ENCODE measurements at places on chromosomes 2 and 18.
A peak's percentile ranks its signal among the peaks of the same experiment; 100 is the strongest.

DNA sequence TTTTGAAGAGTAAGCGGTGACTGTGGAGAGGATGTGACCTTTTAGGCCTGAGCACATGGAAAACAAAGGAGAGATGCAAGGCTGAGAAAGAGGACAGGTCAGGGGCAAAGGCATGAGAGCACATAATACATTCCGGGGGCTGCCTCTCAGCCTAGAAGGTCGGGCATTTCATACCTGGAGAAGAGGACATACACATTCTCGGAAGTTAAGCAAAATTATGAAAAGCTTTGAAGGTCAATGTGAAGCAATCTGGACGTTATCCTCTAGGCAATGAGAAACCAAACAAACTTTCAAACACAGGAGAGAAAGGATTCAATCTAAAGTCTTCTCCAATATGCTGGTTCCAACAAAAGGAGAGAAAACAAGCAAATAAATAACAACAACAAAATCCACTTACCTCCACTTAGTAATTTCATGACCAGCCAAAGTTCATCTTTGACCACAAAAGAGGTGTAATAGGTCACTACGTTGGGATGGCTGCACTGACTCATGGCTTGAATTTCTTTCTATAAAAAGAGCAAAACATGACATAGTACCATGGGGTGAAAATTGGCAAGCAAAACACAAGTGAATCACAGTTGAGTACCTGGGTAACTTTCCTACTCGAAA, 80.4 kb downstream of the STK39 start:
- DNase-seq = no peak
- no peak overlapping the region for H3K27ac ChIP-seq
- no peaks in the 10 kb centered on the region for H3K27me3 ChIP-seq
- no peaks in the 10 kb centered on the region for H3K4me1 ChIP-seq
- H3K36me3 ChIP-seq = no peaks in the 10 kb centered on the region

GRCh38 chr18:77077941-77078689, 54.5 kb downstream of the MBP start:
- no peak overlapping the region for H3K4me3 ChIP-seq
- DNase-seq = no peak
- no peak overlapping the region for H3K27ac ChIP-seq
- H3K36me3 ChIP-seq = no peaks in the 10 kb centered on the region

GRCh38 chr2:20196657-20197161, 28.2 kb downstream of the SDC1 start:
- DNase-seq = no peak
- no peak overlapping the region for H3K4me3 ChIP-seq
- peak overlapping the region; percentile 88 for H3K27ac ChIP-seq
- H3K4me1 ChIP-seq = peaks cover 17% of the 10 kb centered on the region
- H3K36me3 ChIP-seq = no peaks in the 10 kb centered on the region

DNA sequence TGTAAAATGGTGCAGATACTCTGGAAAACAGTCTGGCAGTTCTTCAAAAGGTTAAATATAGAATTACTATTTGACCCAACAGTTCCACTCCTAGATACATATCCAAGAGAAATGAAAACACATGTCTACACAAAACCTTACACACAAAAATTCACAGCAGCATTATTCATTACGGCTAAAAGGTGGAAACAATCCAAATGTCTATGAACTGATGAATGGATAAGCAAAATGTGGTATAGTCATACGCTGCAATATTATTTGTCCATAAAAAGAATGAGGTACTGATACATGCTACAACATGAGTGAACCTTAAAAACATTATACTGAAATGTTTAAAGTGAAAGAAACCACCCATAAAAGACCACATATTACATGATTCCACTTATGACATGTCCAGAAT, 4.0 kb downstream of the CYP27C1 start:
- H3K27ac ChIP-seq = no peak overlapping the region
- no peak for DNase-seq
- H3K4me3 ChIP-seq = no peak overlapping the region
- H3K36me3 ChIP-seq = no peaks in the 10 kb centered on the region
- peaks cover 14% of the 10 kb centered on the region for H3K4me1 ChIP-seq

DNA sequence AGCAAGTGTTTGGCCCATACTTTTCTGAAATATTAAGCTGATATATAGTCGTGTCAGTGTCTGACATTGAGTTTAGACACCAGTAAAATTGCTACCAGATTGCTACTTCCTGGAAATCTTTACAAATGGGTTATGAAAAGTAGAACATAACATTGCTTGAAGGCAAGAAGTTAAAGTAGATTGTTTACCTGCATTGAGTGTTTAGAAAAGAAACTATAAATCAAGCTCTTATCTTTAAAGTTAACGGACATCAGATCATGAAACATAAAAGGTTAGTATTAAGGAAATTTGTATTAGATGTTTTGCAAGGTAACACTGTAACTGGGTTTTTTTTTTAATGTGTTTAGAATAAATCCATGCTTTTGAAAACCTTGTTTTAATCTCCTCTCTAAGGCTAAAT, 4.8 kb upstream of the YES1 start:
- H3K27me3 ChIP-seq = no peaks in the 10 kb centered on the region
- DNase-seq = no peak
- no peak overlapping the region for H3K27ac ChIP-seq
- no peaks in the 10 kb centered on the region for H3K36me3 ChIP-seq

DNA sequence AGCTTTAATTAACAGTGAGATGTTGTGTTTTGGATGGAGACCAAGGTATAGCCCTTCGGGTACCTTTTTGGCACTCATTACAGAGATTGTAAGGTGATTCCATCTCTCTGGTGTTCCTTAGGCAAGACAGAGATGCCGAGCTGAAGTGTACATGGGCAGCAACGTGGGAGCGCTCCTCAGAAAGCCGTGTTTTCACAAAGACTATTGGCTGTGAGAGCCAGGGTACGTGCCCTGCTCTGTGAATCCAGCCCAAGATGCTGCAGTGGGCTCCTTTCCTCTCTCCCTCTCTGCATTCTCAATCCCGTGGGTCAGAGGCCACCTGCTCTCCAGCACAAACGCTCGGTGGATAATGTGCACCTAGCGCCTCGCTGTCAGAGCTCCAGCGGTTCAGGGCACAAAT, 203.0 kb upstream of the EPHA4 start:
- no peak overlapping the region for H3K4me3 ChIP-seq
- DNase-seq = no peak
- no peaks in the 10 kb centered on the region for H3K4me1 ChIP-seq
- no peaks in the 10 kb centered on the region for H3K36me3 ChIP-seq
- no peak overlapping the region for H3K27ac ChIP-seq

- no peaks in the 10 kb centered on the region for H3K27me3 ChIP-seq
- no peaks in the 10 kb centered on the region for H3K4me1 ChIP-seq
- H3K27ac ChIP-seq = no peak overlapping the region
Measured at GRCh38 chr2:102094917-102095316, 47.6 kb upstream of the IL1R1 start.

DNA sequence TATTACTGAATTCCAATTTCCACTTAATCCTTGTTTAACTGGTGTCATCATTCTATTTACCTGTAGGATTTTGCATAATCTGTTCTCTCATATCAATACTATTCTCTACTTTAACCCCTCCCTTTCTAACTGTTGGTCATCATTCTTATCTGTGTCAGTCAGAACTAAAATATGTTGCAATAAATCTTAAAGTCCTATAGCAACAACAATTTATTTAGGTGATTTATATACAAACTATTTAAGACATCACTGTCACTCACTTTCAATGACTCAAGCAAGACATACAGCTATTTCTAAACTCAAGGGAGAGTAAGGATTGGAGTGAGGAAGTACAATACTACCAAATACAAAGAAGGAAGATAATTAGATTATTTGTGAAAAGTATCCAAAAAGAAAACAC, 740.4 kb downstream of the DSC3 start:
- H3K4me1 ChIP-seq = no peaks in the 10 kb centered on the region
- no peak overlapping the region for H3K27ac ChIP-seq
- no peaks in the 10 kb centered on the region for H3K36me3 ChIP-seq
- DNase-seq = no peak

- H3K4me3 ChIP-seq = no peak overlapping the region
- H3K27me3 ChIP-seq = no peaks in the 10 kb centered on the region
- no peak for DNase-seq
- no peaks in the 10 kb centered on the region for H3K36me3 ChIP-seq
- H3K27ac ChIP-seq = no peak overlapping the region
Measured at GRCh38 chr18:12751891-12752290, 49.0 kb downstream of the PSMG2 start.

DNA sequence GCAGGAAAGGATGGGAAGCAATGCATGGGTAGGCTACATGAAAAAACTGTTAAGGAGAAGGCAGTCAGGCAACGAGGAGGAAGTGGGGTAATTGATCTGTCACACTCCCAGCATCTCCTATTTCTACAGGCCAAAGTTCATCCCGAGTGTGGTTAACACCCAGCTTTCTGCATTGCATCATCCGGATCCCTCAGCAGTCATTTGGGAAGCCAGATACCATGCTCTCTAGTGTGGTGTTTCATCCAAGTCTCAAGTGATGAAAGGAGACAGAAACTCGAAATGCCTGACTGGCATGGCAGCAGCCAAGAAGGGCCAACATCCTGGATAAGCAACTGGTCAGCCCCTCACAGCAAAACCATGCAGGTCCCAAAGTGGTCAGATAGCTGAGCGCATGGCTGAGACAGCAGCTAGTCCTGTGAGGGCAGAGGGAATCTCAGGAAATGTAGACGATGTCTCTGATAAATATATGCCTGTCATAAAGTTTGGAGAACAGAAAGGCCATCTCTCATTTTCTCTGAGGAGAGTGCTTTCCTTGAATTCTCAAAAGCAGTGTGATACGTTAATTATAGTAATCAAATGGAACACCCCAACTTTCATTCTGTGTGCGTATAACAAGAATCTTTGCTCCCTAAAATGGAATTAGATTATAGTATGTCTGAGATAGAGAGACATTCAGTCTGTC, 24.8 kb upstream of the HNRNPA3 start:
- no peaks in the 10 kb centered on the region for H3K27me3 ChIP-seq
- H3K4me1 ChIP-seq = no peaks in the 10 kb centered on the region
- H3K36me3 ChIP-seq = no peaks in the 10 kb centered on the region
- no peak overlapping the region for H3K27ac ChIP-seq

DNA sequence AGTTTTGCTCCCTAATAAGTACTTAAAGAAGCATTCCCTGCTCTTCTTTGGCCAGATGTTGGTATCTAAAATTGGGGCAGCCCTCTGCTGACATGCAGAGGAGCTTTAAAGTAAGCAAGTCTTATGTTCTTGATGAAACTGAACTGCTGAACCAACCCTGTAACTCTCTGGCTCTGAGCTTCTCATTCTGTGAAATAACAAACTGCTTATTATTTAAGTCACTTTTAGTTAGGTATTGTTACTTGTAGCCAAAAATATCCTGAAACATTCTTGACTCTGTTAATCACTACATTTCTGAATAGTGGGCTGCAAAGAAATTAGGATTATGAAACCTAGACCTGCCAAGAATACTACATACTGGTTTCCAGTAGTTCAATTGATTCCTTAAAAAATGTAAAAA, 15.5 kb downstream of the PPP3R1 start:
- DNase-seq = no peak
- H3K4me1 ChIP-seq = peaks cover 95% of the 10 kb centered on the region
- no peak overlapping the region for H3K4me3 ChIP-seq
- H3K27me3 ChIP-seq = no peaks in the 10 kb centered on the region
- peak overlapping the region; percentile 42 for H3K27ac ChIP-seq

DNA sequence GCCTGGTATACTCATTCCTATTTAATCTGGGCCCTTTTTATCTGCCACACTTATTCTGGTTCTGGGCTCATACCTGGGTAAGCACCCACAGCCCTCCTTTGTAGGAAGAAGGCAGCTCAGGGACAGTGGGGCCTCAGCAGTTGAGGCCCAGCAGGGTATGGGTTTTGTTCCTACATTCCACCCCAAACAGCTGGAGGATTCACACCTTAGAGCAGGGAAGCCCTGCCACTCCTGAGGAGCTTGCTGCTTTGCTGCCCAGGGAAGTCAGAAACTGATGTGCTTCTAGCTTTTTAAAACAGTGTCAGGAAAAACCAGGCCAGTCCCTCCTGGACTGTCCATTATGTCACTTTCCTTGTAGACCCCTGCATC, 1.2 kb upstream of the LBX2 start:
- H3K27me3 ChIP-seq = peaks cover 7% of the 10 kb centered on the region
- peaks cover 2% of the 10 kb centered on the region for H3K36me3 ChIP-seq
- no peak for DNase-seq
- no peak overlapping the region for H3K27ac ChIP-seq
- H3K4me3 ChIP-seq = no peak overlapping the region
- H3K4me1 ChIP-seq = peaks cover 38% of the 10 kb centered on the region

DNA sequence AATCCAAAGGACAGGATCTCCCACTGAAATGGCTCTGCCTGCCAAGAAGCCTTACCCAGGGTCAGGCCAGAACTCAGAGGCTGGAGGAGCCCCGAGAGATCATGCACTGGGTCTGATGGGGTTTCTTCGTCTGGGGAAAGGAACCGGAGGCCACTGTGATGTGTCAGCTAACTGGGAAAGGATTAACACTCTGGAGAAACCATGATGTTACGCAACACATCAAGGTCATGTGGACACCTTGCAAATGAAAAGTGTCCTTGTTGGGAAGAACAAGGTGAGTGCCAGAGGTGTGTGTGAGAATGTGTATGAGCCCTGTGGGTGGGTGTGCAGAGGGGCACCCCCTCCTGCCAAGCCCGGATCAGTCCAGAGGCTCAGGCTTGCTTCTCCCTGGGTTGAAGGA, 86.9 kb downstream of the CRACDL start:
- H3K27ac ChIP-seq = no peak overlapping the region
- DNase-seq = no peak
- H3K27me3 ChIP-seq = peaks cover 23% of the 10 kb centered on the region
- no peaks in the 10 kb centered on the region for H3K4me1 ChIP-seq
- H3K36me3 ChIP-seq = peaks cover 9% of the 10 kb centered on the region

DNA sequence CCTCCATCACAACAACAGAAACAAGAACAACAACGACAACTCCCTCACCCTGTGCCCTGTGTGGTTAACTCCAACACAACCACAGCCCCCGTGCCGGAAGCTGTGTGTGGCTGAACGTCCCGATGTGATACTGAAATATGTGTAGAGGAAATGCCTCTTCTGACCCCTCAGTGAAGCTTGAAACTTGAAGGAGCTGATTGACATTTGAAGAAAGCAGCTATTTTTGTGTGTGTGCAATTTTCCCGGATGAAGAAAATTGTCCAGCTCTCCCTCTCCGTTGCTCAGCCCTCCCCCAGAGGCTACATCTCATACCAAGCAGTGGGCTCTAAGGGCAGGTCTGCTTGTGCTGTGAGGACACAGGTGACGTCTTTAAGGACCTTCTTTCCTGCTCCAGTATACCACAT, 173.8 kb downstream of the ICOS start:
- H3K27ac ChIP-seq = no peak overlapping the region
- peaks cover 57% of the 10 kb centered on the region for H3K4me1 ChIP-seq

DNA sequence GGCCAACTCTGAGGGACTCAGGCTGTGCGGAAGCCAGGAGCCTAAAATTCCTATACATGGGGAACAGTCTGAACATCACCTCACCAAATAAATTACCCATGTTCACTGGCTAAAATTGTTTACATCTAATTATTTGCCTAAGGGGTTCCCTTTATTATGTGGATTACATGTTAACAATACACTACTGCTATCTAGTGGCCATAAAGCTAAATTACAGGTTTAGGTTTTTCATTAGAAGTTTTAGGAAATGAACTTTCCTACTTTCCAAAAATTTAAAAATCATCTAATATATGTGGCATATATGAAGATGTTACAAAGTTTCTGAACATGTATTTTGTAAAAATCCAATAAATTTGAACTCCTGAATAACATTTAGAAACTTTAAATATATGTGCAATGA, 40.3 kb downstream of the PLA2R1 start:
- H3K4me3 ChIP-seq = no peak overlapping the region
- no peaks in the 10 kb centered on the region for H3K27me3 ChIP-seq
- no peak overlapping the region for H3K27ac ChIP-seq

- DNase-seq = no peak
- no peaks in the 10 kb centered on the region for H3K27me3 ChIP-seq
- H3K4me3 ChIP-seq = no peak overlapping the region
- H3K36me3 ChIP-seq = no peaks in the 10 kb centered on the region
- peaks cover 6% of the 10 kb centered on the region for H3K4me1 ChIP-seq
- H3K27ac ChIP-seq = peak overlapping the region; percentile 31
Measured at GRCh38 chr2:105821428-105822125, 76.9 kb downstream of the NCK2 start.

Measured in esophagus squamous epithelium (tissue), 5 donors.